ENCODE measurements at places on chromosomes 7 and 10.

GRCh38 chr10:14698111-14698828, 76.4 kb downstream of the FAM107B start:
- DNase-seq: no peak

DNA sequence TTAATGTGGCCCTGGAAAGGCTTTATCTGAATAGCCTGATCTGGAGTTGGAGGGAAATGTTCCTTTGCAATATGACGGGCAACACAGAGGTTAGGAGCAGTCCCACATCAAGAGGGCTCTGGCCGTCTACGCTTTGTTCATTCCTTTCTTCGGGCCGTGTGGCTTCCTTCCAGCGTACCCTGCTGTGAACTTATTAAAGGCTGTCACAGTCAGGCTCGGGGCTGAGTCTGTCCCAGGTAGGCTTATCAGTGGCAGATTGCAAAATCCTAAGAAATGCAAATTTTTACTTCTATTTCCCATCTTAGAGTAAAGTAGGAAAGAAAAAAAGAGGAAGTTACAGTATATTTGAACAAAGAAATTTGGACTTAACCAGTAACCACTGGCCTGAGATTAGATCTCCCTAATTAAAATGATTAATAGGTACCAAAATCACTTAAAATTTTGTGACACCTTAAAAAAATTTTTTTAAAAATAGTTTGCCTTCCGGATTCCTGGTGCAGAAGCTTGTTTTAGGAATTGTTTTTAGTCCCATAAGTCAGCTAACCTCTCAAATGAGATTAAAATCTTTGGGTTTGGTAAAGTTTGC, 453.1 kb upstream of the MKI67 start:
- DNase-seq: no peak

- DNase-seq: no peak
Measured at GRCh38 chr10:125121003-125121402, 39.4 kb downstream of the CTBP2 start.

DNA sequence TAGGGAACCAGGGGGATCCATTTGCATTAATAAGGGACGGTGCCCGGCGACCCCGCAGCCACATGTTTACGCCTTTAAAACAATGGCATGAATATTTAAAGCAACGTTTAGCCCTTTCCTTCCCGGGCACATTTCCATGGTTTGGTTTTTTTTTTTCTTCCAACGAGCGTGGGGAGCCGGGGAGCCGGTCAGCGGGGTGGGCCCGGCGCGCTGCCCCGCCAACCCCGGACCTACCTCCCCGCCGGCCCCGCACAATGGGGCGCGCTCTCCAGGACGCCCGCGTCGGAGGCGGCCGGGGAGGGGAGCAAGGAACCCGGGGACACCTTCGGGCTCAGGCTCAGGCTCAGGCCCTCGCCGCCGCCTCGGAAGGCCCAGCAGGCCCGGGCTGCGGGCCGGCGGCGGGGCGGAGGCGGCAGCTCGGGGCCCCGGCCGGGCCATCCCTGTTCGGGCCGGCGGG, 1.0 kb downstream of the SEPHS1 start:
- no peak for DNase-seq

- DNase-seq: no peak
Measured at GRCh38 chr7:129163875-129164544, 19.5 kb downstream of the TSPAN33 start.

DNA sequence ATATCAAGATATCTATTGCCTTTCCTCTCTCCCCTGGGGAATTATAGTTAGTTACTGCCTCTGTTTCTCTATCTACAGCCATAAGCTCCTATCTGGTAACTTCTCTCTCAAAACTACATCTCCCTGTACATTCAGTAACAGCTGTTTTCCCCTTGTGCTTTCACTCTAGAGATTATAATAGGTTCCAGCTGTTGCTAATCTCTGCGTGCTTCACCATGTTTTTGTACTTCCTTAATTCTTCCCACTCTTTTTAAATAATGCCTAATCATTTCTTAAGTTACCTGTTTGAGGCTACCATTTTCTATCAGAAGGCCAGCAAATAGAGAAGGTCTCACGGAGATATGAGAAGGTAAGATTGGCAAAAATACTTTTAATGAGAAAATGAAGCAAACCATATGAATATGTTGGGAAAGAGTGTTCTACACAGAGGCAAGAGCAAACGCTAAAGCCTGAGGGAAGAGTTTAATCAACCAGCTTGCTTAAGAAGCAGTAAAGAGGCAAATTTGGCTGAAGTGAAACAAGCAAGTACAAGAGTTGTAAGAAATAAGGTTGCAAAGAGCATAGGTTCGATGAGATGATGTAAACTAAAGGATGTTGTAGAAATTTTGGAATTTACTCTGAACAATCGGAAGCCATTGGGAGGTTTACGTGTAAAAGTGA, 101.9 kb upstream of the HGF start:
- no peak for DNase-seq
